ENCODE measurements at places on chromosomes 6 and 20. TPM values are rescaled to one million over a fixed set of nuclear protein-coding genes. Genes with fewer than 3 reads are reported as not detected.

DNA sequence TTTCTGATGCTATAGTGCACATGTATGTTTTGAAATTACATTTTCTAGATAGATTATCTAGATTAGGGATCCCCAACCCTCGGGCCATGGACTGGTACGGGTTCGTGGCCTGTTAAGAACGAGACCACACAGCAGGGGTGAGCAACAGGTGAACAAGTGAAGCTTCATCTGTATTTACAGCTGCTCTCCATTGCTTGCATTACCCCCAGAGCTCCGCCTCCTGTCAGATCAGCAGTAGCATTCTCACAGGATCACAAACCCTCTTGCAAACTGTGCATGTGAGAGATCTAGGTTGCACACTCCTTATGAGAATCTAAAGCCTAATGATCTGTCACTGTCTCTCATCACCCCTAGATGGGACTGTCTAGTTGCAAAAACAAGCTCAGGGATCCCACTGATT, 10.4 kb downstream of the CEP57L1 start:
- no peak for DNase-seq

- DNase-seq, result no peak
Observed at GRCh38 chr20:2327620-2328555, 32.1 kb downstream of the TGM3 start.

- DNase-seq, result no peak
Observed at GRCh38 chr6:6823568-6824224, 235.2 kb downstream of the LY86 start.

GRCh38 chr6:12614456-12614855, 102.1 kb upstream of the PHACTR1 start:
- no peak for DNase-seq

GRCh38 chr20:2305479-2305878, 9.7 kb downstream of the TGM3 start:
- no peak for DNase-seq

DNA sequence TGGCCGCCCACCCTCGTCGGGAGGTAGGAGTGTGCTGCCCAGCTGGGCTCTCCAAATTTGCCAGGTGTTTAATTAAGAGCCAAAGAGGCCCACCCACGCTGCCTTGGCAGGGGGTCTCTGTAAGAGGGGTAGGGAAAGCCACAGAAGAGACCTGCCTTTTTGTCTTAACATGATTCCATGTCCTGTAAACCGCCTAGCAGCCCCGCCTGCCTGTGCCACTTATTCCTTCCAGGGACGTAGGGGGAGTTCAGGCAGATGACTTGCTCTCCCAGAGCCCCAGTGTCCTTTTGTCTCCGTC, 2.1 kb downstream of the FAM210B start:
- no peak for DNase-seq

DNA sequence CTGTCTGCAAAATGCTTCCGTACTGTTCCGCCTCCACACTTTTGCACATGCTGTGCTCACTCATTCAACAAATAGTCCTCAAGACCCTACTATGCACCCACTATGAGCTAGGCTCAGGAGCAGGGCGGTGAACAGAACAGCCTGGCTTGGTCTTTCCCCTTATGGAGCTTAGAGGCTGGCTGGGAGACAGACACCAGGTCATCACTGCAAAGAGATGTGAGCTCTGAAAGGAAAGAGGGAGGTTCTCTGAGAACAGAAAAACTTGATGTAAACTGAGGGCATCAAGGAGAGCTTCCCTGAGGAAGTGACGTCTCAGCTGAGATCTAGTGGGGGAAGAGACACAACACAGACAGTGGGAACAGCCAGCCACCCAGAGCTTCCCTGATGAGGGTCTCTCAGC, 31.0 kb upstream of the TGM2 start:
- peak; percentile 20 for DNase-seq

DNA sequence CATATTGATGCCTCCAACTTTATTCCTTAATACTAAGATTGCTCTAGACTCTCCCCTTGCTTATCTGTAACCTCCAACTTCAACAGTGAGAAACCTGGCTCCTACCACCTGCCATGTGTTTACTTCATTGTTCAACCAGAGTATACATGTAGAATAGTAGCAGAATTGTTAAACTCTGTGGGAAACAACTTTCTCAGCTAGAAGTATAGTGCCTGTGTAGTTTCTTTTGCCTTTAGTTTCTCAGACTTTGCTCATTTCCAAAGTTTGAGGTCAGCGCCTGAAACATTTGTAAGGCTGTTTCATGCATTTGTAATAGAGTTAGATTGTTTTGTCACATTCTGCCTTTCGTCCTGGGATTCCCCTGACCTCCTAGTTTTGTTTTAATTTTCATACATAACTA, 34.9 kb upstream of the HECA start:
- DNase-seq, result no peak

DNA sequence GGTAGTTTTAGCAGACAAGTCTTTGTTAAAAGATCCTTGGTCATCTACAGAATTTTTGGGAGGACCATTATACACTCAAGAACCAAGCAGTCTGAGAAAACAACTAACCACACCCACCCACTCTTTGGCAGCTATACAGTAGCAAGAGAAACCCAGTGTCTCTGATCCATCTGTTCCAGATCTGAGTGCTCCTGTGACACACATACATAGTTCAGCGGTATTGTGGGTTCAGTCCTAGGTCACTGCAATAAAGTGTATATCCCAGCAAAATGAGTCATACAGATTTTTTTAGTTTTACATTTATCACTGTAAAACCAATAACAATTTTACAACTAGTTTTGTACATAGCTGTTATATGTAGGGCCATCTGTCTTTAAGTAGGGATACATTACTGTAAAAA, 47.4 kb upstream of the PAK5 start:
- DNase-seq, result no peak

- DNase-seq, result no peak
Observed at GRCh38 chr6:103264020-103264419, 1595.7 kb downstream of the HACE1 start.

DNA sequence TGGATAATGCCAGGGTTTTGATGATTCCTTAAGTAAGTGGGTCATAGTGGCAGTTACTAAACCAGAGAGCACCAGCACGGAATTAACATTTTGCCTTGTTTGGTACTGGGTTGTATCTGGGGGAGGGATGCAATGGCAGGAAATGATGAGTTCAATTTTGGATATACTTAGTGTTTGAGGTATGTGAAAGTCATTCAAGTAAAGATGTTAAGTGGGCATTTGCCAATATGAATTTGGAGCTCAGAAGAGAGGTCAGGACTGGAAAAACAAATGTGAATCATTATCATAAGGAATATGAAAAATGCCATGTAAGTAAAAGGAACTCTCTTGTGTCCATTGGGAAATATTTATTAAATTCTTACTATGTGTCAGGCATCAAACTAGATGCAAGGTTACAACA, 6.2 kb downstream of the PXT1 start:
- DNase-seq, result no peak

DNA sequence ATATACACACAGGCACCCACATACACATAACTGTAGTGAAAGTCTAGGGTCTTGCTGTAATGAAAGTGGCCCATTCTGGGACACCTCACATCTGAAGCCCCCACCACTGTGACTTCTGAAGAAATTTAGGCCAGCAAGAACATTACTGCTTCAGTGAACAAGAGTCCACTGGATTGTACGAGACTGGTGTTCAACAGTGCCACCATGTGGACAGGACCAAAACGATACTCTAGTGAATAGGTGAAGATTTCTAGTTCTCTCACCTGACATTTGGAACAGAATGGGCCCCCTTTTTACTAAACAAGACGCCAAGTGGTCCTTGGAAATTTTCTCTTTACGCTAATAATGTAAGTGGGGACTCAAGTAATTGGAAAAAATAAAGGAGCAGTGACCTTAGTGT, 156.9 kb downstream of the MAFB start:
- no peak for DNase-seq

- no peak for DNase-seq
Observed at GRCh38 chr6:54516321-54516720, 208.1 kb downstream of the TINAG start.

GRCh38 chr20:36197271-36197670, 39.0 kb upstream of the AAR2 start:
- DNase-seq, result no peak

DNA sequence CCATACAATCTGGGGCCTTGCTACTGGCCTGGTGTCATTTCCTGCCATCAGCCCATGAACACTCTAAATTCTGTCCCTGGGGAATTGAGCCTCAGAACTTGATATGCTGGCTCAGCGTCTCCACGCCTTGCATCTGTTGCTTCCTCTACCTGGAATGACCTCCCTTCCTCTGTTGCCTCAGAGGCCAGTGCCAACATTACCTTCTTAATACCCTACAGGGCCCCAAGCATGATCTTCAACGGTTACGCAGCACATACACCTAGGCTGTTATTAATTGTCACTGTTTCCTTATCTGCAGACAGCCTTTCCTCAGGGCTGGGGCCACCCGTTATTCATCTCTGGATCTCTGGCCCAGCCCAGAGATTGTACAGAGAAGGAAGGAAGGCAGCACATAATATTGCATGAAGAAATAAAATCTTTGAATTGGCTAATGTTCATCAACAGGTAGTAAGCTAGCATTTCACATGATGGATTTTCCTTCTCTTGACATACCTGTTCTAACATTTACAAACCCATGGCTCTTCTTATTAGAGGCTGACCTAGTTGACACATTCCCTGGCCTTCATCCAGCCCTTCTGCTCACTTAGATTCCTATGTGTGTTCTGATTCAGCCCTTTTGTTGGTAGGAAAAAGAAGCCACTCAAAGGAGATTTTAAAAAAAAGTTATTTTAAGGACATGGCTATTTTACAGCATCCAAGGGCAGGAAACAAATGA, 8.4 kb upstream of the RNF182 start:
- no peak for DNase-seq

DNA sequence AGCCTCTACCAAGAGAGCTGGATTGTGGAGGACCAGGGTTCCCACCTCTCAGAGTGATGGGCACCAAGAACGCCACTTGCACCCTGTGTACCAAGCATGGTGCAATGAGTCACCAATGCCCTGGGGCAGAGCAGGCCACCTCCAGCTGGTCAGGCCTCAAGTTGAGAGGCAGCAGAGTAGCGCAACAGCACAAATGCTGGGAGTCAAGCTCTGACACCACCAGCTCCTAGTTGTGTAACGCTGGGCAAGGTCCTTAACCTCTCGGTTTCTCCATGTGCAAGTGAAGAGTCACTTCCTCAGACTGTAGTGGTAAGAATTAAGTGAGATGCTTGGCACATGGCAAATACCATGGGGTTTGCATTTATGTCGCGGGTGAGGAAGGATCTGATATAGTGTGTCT, 25.6 kb downstream of the GFOD1 start:
- no peak for DNase-seq

DNA sequence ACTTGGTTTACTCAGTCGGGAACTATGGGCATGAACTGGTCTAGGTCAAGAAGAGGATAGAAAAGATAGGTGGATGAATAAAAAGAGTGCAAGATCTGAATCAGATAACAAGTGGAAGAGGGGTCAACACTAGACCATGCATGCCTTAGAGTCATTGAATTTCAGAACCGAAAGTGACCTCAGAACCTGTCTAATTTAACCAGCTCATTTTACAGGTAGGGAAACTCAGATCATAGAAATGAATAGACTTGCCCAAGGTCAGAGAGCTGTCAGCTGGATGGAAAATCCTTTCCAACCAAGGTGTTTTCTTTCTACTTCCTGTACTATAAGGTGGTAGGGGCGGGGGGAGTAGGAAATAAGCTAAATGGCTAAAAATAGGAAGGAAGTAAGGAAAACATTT, 121.4 kb upstream of the ADGRF1 start:
- DNase-seq, result no peak

The CD109 gene
- total RNA-seq, result 2.2 TPM

The CST5 gene
- total RNA-seq, result not detected

The DPPA5 gene
- total RNA-seq, result not detected

The TSPO2 gene
- not detected for total RNA-seq

The MYBL2 gene
- total RNA-seq, result 109 TPM

Data from natural killer cell treated with Interleukin-12 subunit alpha and Interleukin-12 subunit beta and Interleukin-15 and Interleukin-18, amount 100 ng/mL, for 72 hours (primary cell).